ENCODE measurements at places on chromosomes 2 and 18.
A peak's percentile ranks its signal among the peaks of the same experiment; 100 is the strongest.

DNA sequence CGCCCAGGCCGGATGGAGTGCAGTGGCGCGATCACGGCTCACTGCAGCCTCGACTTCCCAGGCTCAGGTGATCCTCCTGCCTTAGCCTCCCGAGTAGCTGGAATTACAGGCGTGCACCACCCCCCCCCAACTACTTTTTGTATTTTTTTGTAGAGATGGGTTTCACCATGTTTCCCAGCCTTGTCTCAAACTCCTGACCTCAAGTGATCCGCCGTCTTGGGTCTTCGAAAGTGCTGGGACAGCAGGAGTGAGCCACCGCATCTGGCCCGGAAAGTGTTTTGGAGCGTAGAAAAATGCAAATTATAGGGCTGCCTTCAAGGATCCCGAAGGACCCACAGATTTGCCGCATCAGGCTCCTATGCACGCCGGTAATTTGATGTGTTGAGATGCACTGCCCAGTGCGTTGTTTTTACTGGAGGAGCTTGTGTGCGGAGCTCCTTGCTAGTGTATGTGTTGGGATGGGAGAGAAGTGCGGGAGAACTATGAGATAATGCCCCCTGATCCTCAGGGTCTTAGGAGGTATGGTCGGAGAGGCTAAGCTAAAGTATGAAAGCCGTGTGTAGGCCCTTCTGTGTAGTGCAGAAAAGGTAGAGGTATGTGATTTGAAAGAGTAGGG lies 1.2 kb upstream of the CLASP1 start:
- no peak for DNase-seq

GRCh38 chr2:207956771-207957170 lies 68.6 kb downstream of the PLEKHM3 start:
- DNase-seq, result no peak

- DNase-seq, result peak; percentile 17
These were observed 169.2 kb downstream of the TGIF1 start for GRCh38 chr18:3619222-3619621.

GRCh38 chr2:198273660-198274059 lies 469.3 kb downstream of the PLCL1 start:
- DNase-seq, result no peak

- peak; percentile 24 for DNase-seq
These were observed 66.2 kb downstream of the HS1BP3 start for GRCh38 chr2:20584399-20585358.

DNA sequence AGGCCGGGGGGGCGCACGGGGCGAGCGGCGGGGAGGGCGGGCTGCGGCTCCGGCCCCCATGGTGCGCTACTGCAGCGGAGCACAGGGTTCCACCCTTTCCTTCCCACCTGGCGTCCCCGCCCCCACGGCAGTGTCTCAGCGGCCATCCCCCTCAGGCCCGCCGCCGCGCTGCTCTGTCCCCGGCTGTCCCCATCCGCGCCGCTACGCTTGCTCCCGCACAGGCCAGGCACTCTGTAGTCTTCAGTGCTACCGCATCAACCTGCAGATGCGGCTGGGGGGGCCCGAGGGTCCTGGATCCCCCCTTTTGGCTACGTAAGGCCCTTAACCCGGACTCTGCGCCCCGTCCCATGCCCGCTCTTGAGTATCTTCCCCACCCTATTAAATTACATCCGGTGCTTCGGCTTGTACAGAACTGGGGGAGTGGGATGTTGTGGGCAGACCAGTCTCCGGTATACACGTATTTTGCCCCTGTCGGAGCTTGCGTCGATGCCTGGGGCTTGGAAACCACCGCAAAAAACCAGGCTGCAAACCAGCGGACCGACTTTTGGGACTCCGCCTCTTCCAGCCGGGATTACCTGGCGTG lies 598 bp upstream of the WBP1 start:
- DNase-seq, result peak; percentile 83

GRCh38 chr2:41283079-41283775 lies 764.6 kb upstream of the PKDCC start:
- no peak for DNase-seq

- no peak for DNase-seq
These were observed 138.3 kb downstream of the ZBTB7C start for GRCh38 chr18:48270929-48271328.

GRCh38 chr2:84487298-84487996 lies 28.4 kb upstream of the SUCLG1 start:
- DNase-seq, result no peak

DNA sequence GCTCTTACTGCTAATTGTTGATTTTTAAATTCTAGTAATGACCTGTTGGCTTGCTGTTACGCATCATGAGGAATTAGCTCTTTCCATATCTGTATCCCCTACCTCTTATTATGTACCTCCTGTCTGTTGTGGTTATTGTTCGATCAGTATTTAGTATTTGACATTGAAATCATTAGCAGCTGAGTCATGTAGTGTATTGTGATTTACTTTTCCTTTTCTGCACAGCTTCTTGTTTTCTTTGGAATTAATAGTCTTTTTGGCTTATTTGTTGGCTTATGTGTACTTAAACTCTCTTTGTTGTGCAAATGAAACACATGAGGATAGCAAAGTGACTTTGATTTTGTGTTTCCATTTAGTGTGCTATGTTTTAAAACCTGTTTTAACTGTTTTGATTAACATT lies 4.3 kb downstream of the EPB41L5 start:
- no peak for DNase-seq

DNA sequence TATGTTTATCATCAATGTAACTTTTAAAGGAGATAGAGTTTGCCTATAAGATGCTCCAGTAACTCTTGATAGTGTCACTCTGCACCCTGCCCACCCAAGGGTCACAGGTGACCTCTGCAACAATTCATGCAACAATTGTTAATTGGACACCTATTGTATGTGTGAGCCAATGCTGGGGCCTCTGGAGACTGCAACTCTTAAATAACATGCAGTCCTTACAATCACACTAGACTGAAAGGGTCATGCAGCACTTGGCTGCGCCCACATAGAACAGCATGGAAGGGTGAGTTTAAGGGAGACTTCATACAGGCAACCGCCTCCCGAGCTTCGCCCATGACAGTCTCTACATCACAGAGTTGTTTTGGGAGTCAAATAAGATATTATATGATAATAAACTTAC lies 137.1 kb upstream of the TWIST2 start:
- no peak for DNase-seq

DNA sequence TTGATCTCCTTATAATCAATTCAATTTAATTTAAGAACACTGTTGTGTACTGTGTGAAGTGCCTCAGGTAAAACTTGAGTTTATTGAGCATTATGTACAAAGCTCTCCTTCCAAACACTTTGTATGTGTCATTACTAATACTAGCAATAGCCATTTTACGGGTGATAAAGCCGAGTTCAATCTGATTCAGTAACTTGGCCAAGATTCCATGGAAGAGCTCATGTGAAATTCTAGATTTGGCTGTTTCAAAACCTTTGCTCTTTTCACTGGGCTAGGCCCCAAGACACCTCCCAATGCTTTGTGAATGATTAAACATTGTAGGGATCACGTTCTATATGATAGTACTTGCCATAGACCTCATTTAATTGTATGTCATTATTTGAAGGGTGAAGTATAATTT lies 8.9 kb upstream of the NFE2L2 start:
- no peak for DNase-seq

DNA sequence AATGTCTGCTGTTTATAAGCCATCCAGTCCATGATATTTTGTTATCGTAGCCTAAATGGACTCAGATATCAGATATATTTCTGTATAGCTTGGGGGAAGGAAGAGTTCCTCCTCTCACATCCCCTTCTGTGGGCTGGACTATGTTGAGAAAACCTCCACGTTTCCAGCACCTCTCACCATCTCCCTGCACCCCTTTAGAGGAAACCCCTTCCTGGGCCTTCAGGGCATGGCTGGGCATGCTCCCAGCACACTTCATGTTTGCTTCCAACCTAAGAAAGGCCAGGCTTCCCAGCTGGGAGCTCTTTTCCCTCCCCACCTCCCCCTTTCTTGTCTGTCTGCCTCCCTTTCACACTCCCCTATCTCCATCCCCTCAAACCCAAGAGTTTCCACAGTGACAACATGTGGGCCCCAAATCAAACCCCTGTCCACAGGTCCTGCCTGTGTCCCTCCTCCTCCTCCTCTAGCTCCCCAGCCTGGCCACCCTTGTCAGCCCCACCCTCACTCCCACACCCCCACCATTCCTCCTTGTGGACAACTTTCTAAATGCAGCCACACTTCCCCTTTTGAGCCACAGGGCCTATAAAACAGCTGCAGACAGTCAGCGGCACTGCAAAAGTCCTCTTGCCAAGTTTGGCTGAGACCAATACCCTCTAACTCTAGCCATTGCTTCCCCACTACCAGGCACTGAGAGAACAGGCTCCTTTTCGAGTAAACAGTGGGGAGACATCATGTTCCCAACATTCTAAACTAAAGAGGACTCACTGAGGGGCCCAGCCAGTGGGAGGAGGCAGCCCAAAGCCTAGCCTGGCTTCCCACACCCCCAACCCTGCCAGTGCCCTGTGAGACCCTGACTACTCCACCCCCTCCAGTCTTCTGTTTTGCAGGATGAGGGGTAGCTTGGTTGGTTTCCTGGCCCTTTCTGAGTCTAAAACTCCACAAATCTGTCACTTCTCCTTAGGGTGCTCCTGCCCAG lies 120.5 kb downstream of the ZFP36L2 start:
- DNase-seq, result peak; percentile 52

GRCh38 chr18:10290638-10291235 lies 163.7 kb upstream of the APCDD1 start:
- DNase-seq, result no peak

DNA sequence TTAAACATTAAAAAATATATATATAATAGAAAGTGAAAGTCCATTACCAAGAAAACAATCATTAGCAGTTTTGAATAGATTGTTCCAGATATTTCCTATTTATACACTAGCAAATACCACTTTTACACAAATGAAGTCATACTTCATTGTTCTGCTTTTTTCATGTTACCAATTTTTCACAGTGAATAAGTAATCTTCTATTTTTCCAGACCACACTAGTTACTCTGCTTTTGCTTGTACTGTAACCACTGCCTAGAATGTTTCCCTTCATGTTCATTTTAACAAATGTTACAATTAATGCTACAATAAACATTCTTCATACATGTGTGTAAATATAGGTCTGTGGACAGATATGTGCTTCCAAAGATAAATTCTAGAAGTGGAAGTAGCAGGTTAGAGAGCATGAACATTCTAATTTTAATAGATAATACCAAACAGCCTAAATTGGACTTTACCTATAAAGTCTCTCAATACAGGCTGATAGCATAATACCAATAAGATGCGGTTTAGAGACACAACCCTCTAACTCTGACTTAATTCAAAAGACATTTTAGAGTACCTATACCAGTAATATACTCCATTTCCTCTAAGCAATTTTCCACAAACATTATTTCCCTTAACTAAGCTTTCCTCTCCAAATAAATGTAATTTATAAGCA lies 17.0 kb downstream of the ITSN2 start:
- no peak for DNase-seq

DNA sequence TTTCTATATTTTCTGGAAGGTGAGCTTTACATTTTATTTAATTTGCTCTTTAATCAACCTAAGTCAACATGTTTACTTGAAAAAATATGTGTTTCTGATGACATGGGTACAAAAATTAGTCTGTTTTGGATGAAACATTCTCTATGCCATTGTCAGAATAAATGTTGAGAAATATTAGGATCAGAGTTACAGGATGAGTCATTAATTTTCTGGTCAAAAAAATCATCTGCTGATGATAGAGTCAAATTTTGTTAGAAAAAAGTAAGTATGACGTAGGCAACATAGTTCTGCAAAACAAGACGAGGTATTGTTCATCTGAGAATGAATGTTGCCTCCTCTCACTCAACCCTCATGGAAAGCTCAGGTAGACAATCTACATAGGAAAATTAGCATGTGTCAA lies 107.6 kb upstream of the CAVIN2 start:
- DNase-seq, result no peak

DNA sequence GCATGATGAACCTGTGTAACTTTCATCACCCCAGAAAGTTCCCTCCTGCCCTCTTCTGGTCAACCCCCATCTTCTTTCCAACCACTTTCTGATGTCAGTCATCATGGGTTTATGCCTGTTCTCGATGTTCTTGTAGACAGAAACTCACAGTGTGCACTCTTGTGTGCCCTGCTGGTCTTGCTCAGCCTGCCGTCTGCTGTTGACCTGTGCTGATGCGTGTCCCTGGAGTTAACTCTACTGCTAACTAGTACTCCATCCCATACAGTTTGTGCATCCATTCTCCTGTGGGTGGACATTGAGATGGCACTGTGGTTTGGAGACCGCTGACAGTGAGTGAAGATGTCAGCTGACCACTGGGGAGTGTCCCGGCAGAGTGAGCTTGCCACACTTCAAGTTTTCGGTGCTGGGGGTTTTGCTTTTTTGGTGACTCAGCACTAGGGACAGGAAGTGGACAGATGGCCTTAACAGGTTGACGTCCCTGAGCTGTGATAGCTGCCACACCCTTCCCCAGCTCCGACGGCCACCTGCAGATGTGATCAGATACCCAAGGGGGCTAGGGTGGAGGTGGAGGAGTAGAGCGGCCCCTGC lies 14.8 kb downstream of the KLHL29 start:
- no peak for DNase-seq

DNA sequence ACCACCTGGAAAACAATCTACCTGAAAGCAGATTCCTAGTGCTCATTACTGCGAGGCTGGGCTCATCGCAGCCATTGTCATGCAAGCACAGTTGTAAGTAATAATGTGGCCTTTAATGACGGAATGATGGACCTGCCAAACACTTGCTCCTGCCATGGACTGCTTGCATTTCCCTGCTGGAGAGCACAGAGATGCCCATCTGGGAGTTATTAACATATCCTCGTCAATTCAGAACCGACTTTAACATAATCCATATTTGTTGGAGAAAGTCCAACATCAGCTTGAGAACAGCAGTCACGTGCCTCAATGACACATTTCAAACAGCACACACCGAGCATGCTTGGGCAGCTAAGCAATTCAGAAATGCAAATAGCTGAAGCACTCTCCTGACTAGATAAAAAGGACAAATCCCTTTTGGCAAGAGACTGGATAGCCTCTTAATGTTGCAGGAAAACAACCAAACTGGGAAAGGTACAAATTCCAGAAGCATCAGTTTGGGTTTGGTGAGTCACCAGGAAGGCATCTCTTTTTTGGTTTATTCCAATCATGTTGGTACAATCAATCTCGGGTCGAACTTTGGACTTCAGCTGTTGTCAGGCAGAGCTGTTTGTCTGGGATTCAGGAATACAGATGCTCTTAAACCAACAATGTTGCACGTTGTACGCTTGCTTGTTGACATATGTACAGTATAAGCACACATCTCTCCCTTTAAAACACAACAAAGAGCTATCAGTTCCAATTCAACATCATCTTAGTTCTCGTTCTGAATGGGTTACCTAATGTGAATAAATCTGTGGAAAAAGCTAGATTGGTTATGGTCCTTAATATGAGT lies 395.8 kb downstream of the LNPK start:
- no peak for DNase-seq

All from left colon (tissue), 2 donors.